Activated naive CD4-positive, alpha-beta T cell treated with anti-CD3 and anti-CD28 coated beads, Interleukin-2, amount 50 U/mL, for 72 hours (primary cell): ENCODE measurements at places on chromosomes 3 and 15. TPM values are rescaled to one million over a fixed set of nuclear protein-coding genes. Genes with fewer than 3 reads are reported as not detected.

DNA sequence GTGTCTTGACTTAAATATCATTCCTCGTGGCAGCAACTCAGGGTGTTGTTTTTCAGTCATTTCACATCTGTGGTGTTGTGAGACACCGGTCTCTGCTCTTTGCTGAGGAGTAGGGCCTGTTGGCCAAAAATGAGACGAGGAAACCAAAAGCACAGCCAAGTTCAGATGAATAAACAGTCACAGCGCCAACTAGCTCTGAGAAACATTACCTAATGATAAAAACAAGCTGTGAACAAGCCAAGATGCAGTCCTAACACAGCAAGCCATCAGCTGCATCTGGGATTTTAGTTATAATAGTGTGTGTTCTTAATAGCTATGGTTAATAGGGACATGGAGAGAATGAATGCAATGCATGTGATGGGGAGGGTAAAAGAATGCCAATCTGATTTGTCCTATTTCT lies 843.4 kb upstream of the DPPA4 start:
- no peak for DNase-seq

GRCh38 chr3:59655418-59656015 lies 605.7 kb upstream of the CFAP20DC start:
- DNase-seq, result no peak

The ZCWPW2 gene
- total RNA-seq, result not detected

DNA sequence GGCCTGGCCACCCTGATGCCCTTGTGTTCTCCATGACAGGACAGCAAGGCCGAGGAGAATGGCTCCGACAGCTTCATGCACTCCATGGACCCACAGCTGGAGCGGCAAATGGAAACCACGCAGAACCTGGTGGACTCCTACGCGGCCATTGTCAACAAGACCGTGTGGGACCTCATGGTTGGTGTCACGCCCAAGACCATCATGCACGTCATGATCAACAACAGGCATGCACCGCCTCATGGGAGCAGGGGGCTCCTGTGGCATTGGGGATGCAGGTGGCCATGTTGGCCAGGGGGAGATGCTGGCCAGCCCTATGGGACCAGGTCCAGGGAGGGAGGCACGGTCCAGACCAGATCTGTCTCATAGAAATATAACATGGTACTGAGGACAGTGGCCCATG lies 62.9 kb downstream of the GOLGA8B start:
- no peak for DNase-seq

The SH2D7 gene
- not detected for total RNA-seq

The PLSCR5 gene
- total RNA-seq, result not detected

- no peak for DNase-seq
These were observed 16.1 kb upstream of the GCSAM start for GRCh38 chr3:112149136-112149535.

- no peak for DNase-seq
These were observed 17.8 kb downstream of the ACKR2 start for GRCh38 chr3:42827023-42827422.

DNA sequence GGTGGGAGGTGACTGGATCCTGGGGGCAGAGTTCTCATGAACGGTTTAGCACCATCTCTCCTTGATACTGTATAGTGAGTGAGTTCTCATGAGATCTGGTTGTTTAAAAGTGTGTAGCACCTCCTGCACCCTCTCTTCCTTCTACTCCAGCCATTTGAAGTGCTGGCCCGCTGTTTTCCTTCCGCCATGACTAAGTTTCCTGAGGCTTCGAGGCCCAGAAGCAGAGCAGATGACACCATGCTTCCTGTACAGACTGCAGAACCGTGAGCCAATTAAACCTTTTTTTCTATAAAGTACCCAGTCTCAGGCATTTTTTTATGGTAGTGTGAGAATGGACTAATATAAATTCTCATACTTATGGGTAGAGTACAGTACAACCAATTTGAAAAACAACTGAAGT lies 123.6 kb upstream of the BHLHE40 start:
- DNase-seq, result no peak

DNA sequence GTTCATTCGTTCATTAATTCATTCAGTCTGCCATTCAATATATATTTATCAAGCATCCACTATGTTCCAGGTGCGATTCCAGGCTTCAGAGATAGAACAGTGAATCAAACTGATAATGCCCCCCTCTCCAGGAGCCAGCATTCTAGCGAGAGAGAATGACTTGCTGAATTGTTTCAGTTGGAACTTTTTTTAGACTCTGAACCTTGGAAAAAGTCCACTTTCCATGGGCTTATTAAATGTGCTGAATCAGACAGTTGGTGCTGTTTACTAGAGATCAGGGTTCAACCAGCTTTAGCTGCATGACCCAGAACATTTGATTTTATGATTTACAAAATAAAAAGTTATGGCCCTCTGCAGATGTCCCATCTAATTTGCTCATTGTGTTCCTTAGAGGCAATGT lies 213.2 kb downstream of the THSD4 start:
- no peak for DNase-seq

DNA sequence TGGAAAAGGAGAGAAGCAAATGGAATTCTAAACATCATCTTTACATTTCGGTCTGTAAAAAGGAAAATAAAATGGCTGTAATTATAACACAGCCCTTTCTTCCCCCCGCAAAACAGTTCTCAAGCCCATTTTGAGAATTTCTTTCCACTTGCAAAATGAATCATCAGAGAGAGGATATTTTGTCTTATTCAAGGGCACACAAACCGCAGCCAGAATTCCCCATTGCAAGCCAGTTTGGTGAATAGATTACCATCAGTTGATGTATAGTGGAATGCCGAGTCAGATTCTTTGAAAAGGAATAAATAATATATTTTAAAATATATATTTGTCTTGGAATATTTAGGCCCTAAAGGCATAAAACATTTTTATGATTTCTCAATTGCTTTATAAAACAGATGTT lies 420.4 kb upstream of the SEMA6D start:
- DNase-seq, result no peak

DNA sequence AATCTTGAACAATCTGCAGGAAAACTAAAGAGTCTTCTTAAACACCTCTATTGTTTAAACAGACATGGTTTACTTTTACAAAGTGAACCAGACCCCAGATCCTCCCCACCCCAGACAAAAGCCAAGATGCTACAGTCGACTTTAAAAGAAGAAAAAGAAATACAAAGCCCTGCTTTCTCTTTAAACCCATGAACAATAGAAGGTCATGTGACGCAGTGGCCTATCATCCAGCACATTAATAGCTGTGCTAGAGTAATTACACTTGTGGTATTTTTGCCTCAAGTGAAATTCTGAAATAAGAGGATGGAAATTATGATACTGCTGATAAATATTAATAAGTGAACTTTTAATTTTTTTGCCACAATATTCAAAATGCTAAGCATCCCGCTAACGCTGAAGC lies 613.4 kb downstream of the FOXP1 start:
- no peak for DNase-seq

The CTXN2 gene
- not detected for total RNA-seq

GRCh38 chr3:62479326-62479725 lies 106.0 kb upstream of the FEZF2 start:
- DNase-seq, result no peak

The P2RY12 gene
- total RNA-seq, result not detected

- no peak for DNase-seq
These were observed 26.0 kb downstream of the PLA2G4F start for GRCh38 chr15:42130246-42130986.

DNA sequence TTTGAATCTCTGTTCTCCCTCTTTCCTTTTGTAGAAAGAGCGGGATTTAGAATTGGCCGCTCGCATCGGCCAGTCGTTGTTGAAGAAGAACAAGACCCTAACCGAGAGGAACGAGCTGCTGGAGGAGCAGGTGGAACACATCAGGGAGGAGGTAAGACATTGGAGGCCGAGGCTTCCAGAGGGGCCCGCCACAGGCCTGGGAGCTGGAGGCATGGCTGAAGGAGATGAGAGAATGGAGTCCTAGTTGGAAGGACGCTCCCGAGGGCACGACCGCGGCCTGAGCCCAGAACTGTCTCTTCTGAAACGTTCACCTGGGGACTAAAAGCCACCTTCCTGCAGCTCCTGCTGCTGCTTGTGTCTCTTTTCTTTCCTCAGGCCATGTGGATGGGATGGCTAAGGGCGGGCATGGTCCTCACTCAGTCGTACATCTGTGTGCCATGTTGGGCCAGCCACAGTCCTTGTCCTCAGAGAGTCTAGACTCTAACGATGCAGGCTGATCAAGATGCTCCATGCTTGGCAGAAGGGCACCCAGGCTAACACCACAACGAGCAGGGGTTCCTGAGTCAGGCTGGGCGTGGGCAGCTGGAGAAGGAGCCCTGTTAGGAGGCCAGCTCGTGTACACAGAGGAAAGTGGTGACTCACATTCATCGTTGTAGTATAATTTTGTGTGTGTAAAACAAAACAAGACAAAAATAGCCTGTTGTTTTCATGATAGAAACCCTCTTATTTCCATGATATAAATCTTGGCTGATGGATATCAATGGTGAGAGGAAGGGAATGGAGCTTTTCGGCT lies 81.1 kb downstream of the CCK start:
- DNase-seq, result no peak

- DNase-seq, result no peak
These were observed 30.5 kb upstream of the NR1I2 start for GRCh38 chr3:119751423-119751822.

GRCh38 chr3:122508135-122508914 lies 6.4 kb downstream of the KPNA1 start:
- DNase-seq, result no peak

- no peak for DNase-seq
These were observed 12.5 kb upstream of the TRAK1 start for GRCh38 chr3:42078677-42079076.

The CYP8B1 gene
- not detected for total RNA-seq

The HRG gene
- not detected for total RNA-seq

DNA sequence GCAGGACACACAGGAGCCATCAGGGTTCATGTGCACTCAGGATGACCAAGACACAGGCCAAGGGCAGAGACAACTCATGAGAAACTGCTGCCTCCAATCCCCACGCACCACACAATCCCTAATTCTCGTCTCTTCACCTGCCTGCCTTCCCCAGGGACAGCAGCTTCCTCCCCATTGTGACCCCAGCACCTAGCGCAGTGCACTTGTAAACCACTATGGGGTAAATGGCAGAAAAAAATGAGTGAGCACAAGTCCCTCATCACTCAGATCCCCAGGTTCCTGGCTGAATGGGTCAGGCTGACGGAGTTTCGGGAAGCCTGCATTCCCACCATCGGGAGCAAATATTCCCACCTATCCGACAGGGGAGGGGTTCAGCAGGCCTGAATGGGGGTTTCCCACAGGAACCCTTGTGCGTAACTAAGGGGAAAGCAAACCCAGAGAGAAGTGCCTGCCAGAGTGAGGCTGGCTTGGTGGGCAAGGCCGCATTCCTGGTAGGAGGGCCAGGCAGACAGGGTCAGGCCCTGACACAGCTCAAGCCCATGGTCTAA lies 18.8 kb downstream of the PLXNB1 start:
- DNase-seq, result no peak

GRCh38 chr3:86787091-86787490 lies 203.9 kb downstream of the VGLL3 start:
- DNase-seq, result no peak

- DNase-seq, result no peak
These were observed 75.0 kb downstream of the COL8A1 start for GRCh38 chr3:99713440-99713839.

The TMEM62 gene
- 10.4 TPM for total RNA-seq

DNA sequence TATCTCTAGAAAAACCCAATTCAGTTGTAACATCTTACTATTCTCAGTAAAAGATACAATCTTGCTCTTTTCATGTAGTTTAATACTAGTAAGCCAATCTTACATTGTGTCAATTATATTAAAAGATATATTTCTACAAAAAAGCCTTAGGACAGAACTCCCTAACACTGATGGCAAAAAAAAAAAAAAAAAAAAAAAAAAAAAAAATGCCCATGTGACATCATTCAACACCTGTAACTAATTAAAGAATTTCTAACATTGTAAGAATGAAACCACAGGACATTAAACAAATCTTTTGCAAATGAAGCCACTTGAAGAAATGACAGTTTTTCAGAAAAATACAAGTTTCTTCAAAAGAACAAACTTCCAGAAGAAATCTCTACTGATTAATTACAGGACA lies 119.8 kb downstream of the SUCLG2 start:
- no peak for DNase-seq

DNA sequence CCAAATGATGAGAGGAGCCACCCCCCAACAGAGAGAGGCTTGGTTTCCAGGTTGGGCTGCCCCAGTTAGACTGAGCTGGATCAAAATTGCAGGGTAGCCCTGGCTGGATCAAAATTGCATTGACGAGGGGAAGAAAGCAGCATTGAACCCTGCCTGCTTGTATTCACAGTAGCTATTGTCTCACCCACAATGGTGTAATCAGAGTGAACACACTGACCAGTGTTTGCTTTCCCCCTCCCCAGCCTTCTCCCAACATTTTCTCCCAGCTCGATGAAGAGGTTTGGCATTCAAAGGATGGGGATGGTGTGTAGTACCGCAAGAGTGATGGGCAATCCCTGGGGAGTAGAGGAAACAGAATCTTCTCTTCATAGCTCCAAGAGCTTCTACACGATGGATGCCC lies 223.8 kb downstream of the ADAMTS9 start:
- DNase-seq, result no peak

The NUDT16 gene
- 5.8 TPM for total RNA-seq

GRCh38 chr3:58008141-58009025 lies at the start of gene FLNB:
Gene FLNB (plus strand): TSS chr3:58008422. CDS start chr3:58008565, 143 bp downstream.
- peak; percentile 81 for DNase-seq

DNA sequence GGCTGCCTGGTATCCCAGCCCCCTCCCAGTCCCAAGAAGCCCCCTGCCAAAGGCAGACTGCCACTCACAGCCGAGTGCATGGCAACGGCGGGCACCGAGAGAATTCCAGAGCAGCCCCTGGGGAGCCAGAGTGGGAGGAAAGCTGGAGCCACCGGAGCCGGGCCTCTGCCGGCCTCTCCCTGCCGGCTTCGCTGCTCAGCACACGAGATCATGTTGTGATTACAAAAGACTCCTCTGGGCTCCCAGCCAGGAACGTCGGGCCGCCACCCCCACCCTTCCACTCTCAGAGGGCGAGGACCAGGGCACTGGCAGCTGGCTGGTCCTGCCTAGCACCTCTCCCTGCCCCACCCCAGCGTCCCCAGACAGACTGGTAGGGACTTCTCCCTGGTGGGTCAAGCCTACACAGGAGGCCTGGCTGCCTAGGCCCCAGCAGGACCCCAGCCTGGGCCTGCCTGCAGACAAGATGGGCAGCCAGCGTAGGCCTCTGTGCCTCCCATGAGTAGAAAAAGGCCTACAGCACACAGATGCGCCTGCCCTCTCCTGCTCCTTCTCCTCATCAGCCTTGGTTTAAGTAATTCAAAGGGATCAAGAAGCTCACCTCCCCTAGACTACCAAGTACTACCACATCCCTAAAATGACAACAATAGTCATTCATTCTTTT lies at the start of gene CCDC9B:
Gene CCDC9B (minus strand): TSS at position 200 of the 661 bp plus-strand sequence. CDS start 120 bp downstream, at position 80.
- no peak for DNase-seq

The GPR171 gene
- total RNA-seq, result 113 TPM

The TICRR gene
- total RNA-seq, result 22.8 TPM

The CCR3 gene
- total RNA-seq, result not detected
